ENCODE measurements at places on chromosomes 5 and 9.

GRCh38 chr9:104805441-104805840 is 41.5 kb downstream of the NIPSNAP3B start:
- no peak for DNase-seq

- no peak for DNase-seq
Measured at GRCh38 chr9:72297516-72297915, 67.5 kb downstream of the ZFAND5 start.

DNA sequence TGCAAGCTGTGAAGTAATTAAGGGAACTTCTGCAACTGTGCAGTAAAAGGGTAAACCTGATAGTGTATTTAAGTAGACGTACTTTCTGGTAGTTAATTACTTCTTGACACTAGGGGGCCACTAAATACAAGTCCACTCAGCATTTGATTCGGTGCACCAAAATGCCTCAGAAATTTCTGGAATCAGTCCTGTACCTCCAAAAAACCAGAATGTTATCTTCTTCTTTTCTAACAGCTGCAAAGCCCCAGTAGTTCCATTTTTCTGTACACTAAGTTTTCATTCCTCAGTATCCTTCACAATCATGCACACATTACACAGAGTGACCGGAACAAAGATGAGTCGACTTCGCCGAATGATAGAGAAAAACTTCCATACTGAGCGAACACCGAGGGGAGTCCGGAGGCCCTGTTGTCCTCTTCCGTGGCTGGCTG is 484 bp downstream of the GFM2 start:
- peak; percentile 52 for DNase-seq

GRCh38 chr5:65483546-65484346 is 2.0 kb upstream of the ADAMTS6 start:
- DNase-seq: peak; percentile 87

DNA sequence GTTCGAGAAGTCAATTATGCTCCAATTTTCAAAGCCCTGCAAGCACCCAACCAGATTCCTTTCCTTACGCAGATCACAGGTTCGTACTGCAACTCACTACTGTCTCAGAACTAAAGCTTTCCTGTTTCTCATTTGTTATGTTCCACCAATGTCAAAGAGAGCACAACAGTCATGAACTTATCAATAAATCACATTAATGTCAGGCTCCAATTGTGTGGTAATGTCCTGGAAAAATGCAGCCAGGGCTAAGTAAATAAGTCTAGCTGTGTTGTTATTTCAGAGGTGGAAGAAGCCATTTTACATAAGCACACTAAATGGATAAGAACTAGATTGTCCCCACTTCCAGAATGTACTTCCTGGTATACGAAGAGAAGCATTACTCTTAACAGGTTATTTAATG is 488.6 kb upstream of the PTGER4 start:
- no peak for DNase-seq

- no peak for DNase-seq
Measured at GRCh38 chr9:128600099-128600498, 47.7 kb downstream of the SPTAN1 start.

- DNase-seq: no peak
Measured at GRCh38 chr9:76542360-76542759, 83.4 kb downstream of the GCNT1 start.

DNA sequence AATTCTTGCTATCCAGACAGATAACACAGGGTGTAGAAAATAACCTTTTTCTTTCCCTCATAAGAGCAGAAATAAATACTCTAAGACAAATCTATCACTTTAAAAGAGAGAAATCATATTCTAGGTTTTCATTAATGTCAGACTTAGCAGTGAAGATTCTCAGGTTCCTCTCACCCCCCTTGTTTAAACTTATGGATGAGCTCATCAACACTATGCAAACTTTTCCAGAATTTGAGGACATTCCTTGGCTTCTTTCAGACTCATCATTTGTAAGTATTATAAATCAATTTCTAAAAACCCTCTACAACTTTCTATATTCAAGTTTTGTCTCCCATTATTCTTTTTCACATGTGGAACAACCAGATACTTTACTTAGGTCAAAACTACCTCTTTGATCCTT is 374.9 kb upstream of the TRPC7 start:
- no peak for DNase-seq

DNA sequence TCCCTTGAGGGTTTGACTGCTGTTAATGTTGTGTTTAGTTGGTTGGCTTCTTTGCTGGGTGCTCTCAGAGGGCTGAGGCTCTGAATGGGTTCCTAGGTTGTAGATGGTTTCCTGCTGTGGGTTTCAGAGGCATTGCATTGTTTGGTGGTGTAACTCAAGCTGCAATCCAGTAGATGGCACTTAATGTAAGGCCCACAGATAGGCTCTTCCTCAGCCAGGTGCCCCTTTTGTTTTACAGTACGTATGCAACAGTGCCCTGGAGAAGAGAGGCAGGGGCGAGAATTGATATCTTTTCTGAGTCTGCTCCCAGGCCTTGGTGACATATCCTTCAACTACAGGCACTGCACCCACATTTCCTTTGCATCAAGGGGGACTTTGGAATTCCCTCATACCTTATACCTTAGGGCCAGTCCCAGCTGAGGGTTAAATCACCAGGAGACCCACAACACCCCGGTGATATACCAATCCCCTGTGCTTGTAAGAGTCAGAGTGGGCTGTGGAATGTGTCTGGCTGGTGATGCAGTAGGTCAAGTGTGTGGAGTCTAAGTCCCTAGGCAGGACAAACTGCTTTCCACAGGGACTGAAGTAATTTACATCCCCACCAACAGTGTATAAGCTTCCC is 7.0 kb upstream of the UGT3A2 start:
- no peak for DNase-seq

GRCh38 chr9:34034698-34035065 is 14.0 kb downstream of the UBAP2 start:
- no peak for DNase-seq

DNA sequence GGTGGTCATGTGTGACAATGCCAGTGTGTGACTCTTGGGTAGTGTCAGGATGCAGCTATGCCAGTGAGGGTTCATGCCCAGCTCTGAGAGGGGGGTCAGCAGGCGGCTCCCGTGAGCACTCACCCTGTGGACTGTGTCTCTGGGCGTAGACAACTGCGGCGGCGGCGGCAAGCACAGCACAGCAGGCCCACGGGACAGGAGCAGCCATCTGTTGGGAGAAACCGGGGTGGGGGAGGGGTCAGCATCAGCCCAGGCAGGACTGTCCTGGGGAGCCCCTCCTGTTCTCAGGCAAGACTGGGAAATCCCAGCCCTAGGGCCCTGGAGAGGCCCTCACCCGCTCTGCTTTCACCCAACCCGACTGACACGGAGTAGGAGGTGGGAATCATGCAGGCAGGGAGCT is 20.8 kb downstream of the CNTFR start:
- DNase-seq: no peak

GRCh38 chr5:112381521-112381920 is 37.6 kb downstream of the EPB41L4A start:
- DNase-seq: no peak

DNA sequence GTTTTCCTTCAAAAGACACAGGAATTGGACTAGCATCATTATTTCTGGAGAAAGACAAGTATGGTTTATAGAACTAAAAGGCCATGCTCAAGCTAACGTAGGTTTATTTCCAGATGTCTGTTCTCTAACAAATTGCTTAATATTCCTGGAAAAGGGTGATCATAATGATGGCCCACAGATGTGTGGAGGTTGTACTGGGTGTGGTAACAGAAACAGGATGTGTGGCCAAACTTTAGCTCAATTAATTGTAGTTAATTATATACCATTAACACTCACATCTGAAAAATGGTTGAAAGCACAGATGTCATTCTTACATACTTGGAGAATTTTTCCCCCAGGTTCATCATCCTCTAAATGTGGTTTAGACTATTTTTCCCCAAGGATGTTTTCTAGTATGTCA is 292.7 kb upstream of the RASA1 start:
- peak; percentile 32 for DNase-seq

- DNase-seq: no peak
Measured at GRCh38 chr9:96150324-96151227, 151.4 kb downstream of the HSD17B3 start.

DNA sequence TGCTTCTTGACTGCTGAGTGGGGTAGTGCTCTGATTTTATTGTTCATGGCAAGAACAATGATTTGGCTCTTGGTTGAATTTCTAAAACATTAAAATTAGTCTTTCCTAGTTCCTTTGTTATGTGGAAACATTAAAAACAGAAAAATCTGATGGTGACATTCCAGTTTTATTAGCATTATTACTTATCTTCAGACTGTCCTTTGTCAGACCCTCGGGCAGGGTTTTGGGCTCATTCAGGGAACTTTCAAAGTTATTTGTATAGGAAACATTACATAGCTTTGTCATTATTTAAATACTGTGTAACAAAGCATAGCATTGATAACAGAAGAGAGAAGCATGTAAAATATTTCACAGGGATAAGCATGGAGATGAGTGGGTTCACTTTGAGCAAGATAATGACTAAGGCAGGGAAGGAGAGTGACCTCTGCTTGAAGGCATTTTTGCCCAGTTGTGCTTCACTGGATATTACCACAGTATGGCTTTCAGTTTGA is 119.9 kb downstream of the KDM4C start:
- DNase-seq: no peak

GRCh38 chr9:22124263-22125011 is 115.3 kb upstream of the CDKN2B start:
- DNase-seq: no peak

DNA sequence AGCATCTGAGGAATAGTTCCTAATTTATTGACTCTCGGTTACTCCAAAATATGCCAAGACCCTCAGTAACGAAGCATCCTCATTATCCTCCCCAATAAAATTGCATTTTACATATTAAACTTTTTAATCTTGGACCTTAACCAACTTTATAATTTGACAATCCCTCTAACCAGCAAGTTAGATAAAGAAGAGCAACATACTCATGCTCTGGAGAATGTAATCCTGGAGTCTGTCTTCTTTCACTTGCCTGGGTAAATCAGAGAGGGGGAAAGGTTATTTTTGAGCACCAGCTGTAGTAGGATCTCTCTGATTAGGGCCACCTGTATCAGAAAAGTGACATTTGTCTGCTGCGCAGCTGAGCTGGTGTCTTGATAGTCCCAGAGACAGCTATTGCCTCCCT is 59.8 kb downstream of the NDFIP1 start:
- DNase-seq: no peak

GRCh38 chr5:67100301-67100700 is 96.3 kb downstream of the CD180 start:
- no peak for DNase-seq

DNA sequence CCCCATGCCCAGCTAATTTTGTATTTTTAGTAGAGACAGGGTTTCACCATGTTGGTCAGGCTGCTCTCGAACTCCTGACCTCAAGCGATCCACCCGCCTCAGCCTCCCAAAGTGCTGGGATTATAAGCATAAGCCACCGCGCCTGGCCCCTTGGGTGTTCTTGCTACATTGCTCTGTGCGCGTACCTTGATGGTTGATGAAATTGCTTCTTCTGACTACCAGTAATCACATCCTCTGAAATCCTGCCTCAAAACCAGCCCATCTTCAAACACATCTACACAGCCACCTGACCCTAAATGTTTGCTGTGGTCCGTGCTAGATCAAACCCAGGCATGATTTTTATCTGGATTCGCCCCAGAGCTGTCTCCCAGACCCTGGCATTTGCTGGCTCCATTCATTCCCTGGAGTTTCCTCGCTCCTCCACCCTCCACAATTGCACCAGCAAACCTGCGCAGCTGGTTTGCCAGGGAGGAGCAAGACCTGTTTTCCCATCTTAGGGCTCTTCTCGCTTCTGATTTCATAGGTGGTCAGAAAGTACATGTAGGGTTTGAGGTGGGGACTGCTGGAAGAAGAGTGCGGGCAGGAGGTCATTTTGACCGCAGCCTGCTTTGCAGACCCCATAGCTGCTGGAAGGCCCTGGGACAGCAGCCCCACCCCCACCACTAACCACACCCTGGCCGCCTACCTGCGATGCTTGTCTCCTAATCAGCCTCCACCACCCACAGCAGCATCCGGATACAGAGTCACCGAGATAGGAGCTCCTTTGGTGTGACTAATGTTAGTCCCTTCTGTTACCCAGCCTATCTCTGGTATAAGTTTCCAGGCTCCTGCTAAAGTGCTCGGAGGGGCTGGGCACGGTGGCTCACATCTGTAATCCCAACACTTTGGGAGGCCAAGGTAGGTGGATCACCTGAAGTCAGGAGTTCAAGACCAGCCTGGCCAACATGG is 22.7 kb downstream of the SWI5 start:
- DNase-seq: no peak

DNA sequence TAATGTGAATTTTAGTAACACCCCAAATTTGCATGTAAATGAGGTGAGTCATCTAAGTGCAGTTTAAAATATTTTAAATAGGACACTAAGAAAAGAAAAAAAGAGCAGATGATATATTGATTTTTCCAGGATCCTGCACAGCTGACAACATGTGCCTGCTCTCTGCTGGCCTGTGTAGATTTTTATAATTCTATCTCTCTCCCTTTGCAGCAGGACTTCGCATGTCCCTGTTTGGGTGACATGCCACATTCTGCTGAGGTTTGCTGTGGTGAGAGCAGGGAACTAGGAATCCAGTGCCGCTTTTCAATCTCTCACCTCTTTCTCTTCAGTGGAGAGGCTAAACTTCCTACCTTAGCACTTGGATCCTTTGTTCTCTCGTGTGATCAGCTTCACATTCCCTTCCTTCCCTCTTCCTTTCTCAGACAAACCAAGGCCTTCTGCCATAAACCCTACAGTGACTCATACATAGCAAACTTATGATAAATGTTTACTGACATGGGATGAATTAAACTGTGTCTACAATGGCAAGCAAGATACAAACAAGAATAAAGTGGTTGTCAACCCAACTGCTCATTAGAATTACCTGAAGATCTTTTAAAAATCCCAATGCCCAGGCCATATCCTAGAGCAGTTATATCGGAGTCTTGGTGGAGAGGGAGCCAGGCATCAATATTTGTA is 198.8 kb upstream of the EFNA5 start:
- no peak for DNase-seq

- DNase-seq: no peak
Measured at GRCh38 chr9:129224618-129225489, 46.8 kb upstream of the IER5L start.

DNA sequence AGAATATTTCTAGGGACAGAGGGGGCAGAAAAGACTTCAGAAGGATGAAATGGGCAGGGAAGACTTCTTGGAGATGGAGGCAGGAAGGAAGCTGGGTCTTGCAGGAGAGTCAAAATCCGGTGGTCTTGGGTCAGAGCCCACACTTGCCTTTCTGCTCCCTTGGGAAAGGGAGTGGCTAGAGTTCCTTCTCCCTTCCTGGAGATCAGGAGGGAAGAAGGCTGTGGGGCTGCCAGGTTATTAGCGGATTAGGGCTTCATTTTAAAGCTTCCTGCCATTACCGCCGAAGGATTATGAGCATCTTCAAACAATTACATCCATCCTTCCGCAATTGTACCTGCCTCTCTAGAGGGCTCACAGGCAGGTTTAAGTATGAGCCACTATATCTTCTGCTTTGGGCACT is 19.2 kb upstream of the SYNPO start:
- no peak for DNase-seq

GRCh38 chr5:59673438-59674058 is 220.0 kb downstream of the PDE4D start:
- DNase-seq: peak; percentile 77

- no peak for DNase-seq
Measured at GRCh38 chr5:90740244-90740799, 181.7 kb downstream of the ADGRV1 start.
